Stimulated activated CD4-positive, alpha-beta T cell treated with anti-CD3 and anti-CD28 coated beads, Interleukin-1b, Interleukin-23, amount 100 ng/mL, for 24 hours (primary cell): ENCODE measurements at places on chromosomes 1 and 21.

DNA sequence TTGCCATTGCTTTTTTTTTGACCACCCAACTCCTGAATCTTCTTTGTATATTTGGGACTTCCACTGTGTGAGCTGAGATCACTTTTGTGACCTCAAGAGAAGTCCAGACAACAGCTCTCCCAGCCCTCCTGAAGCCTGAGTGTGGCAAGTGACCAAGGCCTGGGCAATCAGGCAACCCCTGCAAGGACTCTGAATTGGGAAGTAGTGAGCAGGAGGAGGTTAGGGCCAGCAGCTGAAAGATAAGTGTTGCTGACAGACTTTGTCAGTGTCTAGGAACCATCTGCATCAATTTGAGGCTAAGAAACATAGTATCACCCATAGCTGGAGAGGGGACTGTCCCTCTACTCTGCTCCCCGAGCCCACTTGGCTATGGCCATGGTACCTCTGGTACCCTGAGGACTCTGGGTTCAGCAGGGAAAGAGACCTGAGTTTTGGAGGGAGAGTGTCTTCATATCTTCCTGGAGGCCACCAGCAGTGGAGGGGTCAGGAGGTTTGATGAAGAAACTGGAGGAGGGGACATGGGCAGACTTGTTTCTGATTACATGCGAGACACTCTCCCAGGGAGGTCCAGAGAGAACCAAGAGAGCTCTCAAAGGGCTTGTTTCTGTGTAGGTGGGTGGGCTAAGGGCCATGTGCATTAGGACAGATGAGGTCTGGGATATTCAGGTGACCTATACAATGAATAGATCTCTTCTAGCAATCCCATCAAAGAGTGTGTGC, 147.0 kb upstream of the DNAH14 start:
- DNase-seq, result no peak

GRCh38 chr1:186009039-186009737, 275.0 kb downstream of the HMCN1 start:
- no peak for DNase-seq

DNA sequence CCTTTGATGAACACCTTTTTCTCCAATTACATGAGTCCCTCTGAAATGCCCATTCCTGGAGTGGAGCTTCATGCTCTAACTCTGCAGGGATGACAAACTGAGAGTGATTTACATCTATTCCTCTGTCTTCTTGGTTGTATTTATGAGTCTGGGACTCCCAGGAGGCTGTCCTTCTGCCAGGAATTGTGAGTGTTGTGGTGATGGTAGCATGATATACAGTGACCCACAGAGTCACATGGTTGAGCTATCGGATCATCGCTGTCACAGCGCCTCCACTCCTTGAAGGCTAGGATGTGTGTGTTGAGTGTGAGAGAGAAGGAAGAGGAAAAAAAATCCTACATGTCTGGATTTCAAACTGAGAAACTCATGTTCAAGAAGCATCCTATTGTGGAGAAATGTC, 163.4 kb upstream of the CACNA1E start:
- no peak for DNase-seq

DNA sequence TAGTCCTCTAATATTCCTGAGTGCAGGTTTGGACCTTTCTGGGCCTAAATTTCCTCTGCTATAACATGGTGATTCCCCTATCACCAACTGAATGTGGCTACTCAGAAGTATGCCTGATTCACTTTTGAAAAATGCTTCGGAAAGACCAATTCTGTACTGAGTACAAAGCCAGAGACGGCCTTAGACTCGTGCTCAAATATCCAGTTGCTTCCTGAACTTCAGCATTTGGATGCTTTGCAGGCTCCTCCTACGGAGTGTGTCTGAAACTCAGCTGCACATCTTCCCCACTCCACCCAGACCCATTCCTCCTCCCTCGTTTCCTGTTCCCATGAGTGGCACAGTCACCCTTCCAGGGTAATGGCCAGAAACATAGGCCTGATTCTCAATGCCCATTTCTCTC, 98.4 kb upstream of the GADD45A start:
- no peak for DNase-seq

GRCh38 chr21:27740084-27740483, 773.2 kb upstream of the ADAMTS5 start:
- DNase-seq, result no peak
